ENCODE measurements at places on chromosomes 5 and 9.

GRCh38 chr5:92956886-92957285 lies 624.1 kb downstream of the NR2F1-AS1 start:
- no peak for DNase-seq

DNA sequence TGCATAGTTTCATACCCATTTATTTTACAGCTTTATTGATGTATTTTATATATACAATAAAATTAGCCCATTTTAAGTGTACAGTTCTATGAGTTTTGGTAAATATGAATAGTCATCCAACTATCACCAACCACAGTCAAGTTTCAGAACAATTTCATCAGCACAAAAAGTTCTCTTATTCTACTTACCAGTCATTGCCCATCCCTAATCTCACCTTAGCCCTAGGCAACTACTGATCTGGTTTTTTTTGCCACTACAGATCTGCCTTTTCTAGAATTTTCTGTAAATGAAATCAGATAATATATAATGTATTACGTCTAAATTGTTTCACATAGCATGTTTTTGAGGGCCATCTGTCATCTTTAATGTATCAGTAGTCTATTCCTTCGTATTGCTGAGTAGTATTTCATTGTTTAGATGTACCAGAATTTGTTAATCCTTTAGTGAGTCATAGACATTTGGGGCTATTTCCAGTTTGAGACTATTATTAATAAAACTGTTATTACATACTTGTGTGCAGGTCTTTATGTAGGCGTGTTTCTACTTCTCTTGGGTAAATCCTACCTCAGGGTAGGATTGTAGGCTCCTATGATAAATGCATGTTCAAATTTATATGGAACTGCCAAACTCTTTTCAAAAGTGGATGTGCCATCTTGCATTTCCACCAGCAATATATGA lies 198.5 kb upstream of the ADAMTSL1 start:
- DNase-seq: no peak

GRCh38 chr9:134492281-134492691 lies 149.3 kb upstream of the COL5A1 start:
- DNase-seq: no peak

GRCh38 chr5:115892021-115892420 lies 50.3 kb downstream of the AP3S1 start:
- DNase-seq: no peak

- DNase-seq: no peak
Measured at GRCh38 chr9:78424299-78424698, 127.4 kb downstream of the PSAT1 start.

DNA sequence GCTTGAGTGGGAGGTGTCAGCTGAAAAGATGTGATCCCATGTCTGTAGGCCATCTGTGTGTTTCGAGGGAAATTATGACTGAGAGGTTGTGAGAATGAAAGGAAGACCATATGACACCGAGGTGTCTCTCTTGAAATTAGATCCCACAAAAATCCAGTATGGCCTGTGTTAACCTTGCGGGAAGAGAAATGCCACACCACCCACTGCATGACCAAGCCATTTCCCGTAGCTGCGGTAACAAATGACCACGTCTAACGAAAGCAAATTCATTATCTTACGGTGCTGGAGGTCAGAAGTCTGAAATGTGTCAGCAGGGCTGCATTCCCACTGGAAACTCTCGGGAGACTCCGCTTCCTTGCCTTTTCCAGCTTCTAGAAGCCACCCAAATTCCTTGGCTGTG lies 11.6 kb downstream of the C9orf57 start:
- no peak for DNase-seq

DNA sequence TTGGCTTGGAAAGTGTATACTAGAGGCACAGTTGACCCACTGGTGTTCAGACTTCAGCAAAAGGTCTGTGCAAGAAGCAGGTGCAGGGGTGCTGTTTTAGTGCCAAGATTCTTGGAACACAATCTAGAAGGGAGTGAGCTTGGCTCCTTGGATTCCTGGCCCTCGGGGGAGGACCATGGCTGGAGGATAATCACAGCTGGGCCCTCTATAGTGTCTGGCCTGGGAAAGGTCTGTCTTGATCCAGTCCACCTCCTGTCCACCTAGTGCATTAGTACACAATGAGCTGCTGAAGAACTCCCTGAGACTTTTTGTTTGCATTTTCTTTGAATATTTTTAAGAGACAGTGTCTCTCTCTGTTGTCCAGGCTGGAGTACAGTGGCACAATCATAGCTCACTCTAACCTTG lies 50.4 kb upstream of the PLPP1 start:
- no peak for DNase-seq

DNA sequence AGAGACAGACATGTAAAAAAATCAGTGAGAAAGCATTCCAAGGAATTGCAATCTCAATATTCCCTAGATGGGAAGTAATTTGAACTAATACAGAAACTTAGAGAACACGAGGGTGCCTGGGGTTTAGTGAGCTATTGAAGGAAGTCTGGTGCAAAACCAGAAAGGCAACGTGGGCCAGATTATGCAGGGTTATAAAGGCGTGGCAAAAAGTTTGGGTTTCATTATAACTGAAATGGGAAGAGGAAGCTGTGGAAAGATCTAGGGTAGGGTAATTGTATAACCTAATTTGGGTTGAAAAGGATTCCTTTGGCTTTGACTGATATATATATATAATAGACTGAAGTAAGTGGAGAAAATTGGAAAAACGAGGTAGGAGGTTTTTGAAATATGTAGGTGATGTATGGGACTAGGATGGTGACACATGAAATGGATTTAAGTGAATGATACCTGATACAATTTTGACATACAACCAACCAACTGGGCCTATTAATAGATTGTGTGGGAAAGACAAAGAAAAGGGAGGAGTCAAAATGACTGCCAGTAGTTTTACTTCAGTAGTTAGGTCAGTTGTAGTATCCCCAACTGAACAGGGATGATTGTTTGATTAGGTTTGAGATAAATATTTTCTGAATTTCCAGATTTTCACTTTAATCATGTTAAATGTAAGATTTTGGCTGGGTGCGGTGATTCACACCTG lies 65.3 kb downstream of the FAM174A start:
- no peak for DNase-seq

- no peak for DNase-seq
Measured at GRCh38 chr5:147586832-147587231, 77.0 kb upstream of the DPYSL3 start.

DNA sequence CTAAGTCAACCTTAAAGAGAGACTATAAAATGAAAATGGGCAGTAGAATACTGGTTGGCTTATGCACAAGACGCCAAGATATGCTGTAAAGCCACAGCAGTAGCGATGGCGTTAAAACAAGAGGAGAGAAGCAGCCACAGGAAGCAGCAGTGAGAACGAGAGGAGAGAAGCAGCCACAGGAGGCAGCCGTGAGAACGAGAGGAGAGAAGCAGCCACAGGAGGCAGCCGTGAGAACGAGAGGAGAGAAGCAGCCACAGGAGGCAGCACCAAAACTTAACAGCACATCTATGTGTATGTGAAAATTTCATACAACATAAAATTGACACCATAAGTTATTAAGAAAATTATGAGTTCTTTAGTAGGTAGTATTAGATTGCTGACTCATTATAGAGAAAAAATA lies 2318.6 kb upstream of the ACO1 start:
- DNase-seq: no peak

DNA sequence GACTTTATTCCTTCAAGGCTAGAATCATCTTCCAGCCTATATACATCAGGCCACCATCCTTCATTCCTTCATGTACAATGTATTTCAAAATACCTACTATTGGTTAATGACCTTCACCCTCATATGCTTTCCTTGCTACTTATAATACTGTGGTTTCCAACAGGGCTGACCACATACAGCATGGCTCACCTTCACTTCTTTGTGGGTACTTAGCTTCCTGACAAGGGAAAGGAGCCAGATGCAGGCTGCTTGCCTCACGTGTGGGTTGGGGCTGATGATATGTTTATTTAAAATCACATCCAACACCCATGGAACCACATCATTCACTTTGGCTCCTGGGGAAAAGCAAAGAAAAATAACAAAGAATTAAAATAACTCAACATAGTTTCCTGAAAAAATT lies 63.9 kb upstream of the OR2K2 start:
- DNase-seq: no peak

GRCh38 chr5:72167804-72168203 lies 60.5 kb downstream of the MAP1B start:
- no peak for DNase-seq
